ENCODE measurements at places on chromosomes 6 and 20. TPM values are rescaled to one million over a fixed set of nuclear protein-coding genes. Genes with fewer than 3 reads are reported as not detected.

The CFAP61 gene
- 4.0 TPM for polyA plus RNA-seq

The FAM229B gene
- polyA plus RNA-seq = 46.1 TPM

The LAMA4 gene
- 94.0 TPM for polyA plus RNA-seq

The RRAGD gene
- polyA plus RNA-seq = 35.4 TPM

The RAB32 gene
- polyA plus RNA-seq = 29.0 TPM

The QKI gene
- polyA plus RNA-seq = 222 TPM

The CNR1 gene
- polyA plus RNA-seq = 1.2 TPM

The GLP1R gene
- 0.64 TPM for polyA plus RNA-seq

The PPIL6 gene
- polyA plus RNA-seq = 19.1 TPM

The PTPRK gene
- 48.8 TPM for polyA plus RNA-seq

The ULBP3 gene
- 7.7 TPM for polyA plus RNA-seq

The EIF2S2 gene
- polyA plus RNA-seq = 49.7 TPM

The COX4I2 gene
- 2.2 TPM for polyA plus RNA-seq

The SLC18B1 gene
- 38.2 TPM for polyA plus RNA-seq

The IMPG1 gene
- 3.5 TPM for polyA plus RNA-seq

The OVOL2 gene
- 1.0 TPM for polyA plus RNA-seq

The MYB gene
- 5.1 TPM for polyA plus RNA-seq

The COL21A1 gene
- 114 TPM for polyA plus RNA-seq

The C20orf96 gene
- 34.2 TPM for polyA plus RNA-seq

The PRR18 gene
- polyA plus RNA-seq = 0.33 TPM

The METTL24 gene
- polyA plus RNA-seq = 15.3 TPM

The LPIN3 gene
- 13.6 TPM for polyA plus RNA-seq

The PCNA gene
- 175 TPM for polyA plus RNA-seq

The FLRT3 gene
- polyA plus RNA-seq = 137 TPM

The FOXQ1 gene
- 12.1 TPM for polyA plus RNA-seq

The LHFPL5 gene
- 0.17 TPM for polyA plus RNA-seq

The DEFB132 gene
- polyA plus RNA-seq = 0.08 TPM

The PBOV1 gene
- polyA plus RNA-seq = not detected

The MDN1 gene
- 40.5 TPM for polyA plus RNA-seq

The KIF6 gene
- polyA plus RNA-seq = 3.8 TPM

The TSPYL4 gene
- polyA plus RNA-seq = 61.8 TPM

The LY86 gene
- polyA plus RNA-seq = 1.6 TPM

The TAAR5 gene
- not detected for polyA plus RNA-seq

The SRSF12 gene
- 13.8 TPM for polyA plus RNA-seq

The ESR1 gene
- polyA plus RNA-seq = 0.74 TPM

The GHRH gene
- polyA plus RNA-seq = not detected

The GPR63 gene
- polyA plus RNA-seq = 3.3 TPM

The APMAP gene
- polyA plus RNA-seq = 109 TPM

The TAF4 gene
- 18.2 TPM for polyA plus RNA-seq

The TMEM217 gene
- polyA plus RNA-seq = 1.1 TPM

The PKIB gene
- polyA plus RNA-seq = 2.6 TPM

The NKAIN4 gene
- polyA plus RNA-seq = 26.0 TPM

The RIPPLY2 gene
- not detected for polyA plus RNA-seq

The BMP7 gene
- 89.4 TPM for polyA plus RNA-seq

The SIRPG gene
- polyA plus RNA-seq = not detected

The PRL gene
- polyA plus RNA-seq = not detected

The TAAR6 gene
- polyA plus RNA-seq = 0.15 TPM

The NT5E gene
- 3.5 TPM for polyA plus RNA-seq

The FGD2 gene
- 2.6 TPM for polyA plus RNA-seq

The PTK6 gene
- polyA plus RNA-seq = 0.44 TPM

The CST4 gene
- polyA plus RNA-seq = not detected

The TSBP1 gene
- 0.05 TPM for polyA plus RNA-seq

The ZFP57 gene
- polyA plus RNA-seq = 0.14 TPM

The BTNL2 gene
- 0.19 TPM for polyA plus RNA-seq
